ENCODE measurements at places on chromosomes 4 and X.

DNA sequence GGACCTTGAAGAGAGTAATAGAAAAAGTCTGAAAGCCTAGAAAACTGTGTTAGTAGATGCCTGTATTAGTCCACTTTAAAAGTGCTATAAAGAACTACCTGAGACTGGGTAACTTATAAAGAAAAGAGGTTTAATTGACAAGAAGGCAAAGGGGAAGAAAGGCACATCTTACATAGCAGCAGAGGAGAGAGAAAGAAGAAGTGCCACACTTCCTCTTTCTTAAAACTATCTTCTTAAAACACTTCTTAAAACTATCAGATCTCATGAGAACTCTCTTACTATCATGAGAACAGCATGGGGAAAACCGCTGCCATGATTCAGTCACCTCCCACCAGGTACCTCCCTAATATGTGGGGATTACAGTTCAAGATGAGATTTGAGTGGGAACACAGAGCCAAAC lies 18.8 kb upstream of the COL25A1 start:
- DNase-seq, result no peak

DNA sequence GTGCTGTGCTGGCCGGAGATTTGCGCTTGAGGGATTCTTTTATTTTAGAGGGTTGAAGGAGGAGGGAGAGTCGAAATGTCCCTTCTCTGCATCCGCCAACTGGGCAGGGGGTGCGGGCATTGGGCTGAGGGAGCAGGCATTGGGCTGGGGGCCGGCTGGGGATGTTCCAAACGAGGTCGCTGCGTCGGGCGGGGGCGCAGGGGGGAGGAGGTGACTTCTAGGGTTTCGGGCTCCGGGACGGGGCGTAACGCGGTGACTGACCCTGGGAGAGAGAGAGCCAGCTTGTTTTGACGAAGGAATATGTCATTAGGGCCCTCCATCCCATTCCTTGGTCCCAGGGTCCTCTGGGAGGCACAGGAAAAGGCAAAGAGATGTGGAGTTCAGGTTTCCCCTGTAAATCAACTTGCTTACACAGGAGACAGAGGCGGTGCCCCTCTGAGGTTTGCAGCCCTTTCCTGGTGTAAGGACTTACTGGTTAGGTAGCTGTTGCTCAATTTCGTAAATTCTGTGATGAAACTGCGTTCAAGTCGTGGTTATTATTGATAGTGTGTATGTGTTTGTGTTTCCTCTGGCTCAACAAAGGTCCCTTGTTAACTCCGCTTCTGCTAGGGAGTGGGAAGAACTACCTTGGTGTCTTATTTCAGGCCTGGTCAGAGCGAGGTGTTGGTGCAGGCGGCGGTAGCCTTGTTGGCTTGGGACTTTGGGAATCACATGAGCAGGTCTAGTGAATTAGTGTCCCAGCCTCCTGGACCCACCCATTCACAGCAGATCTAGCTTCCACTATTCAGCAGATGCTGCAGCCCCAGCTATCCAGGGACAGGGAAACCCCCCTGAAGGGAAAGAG lies 716 bp downstream of the FHIP1A start:
- DNase-seq, result no peak

GRCh38 chr4:29375716-29376115 lies 1344.5 kb upstream of the PCDH7 start:
- no peak for DNase-seq

- DNase-seq, result no peak
Observed at GRCh38 chrX:135982860-135983259, 2.4 kb upstream of the SLC9A6 start.

DNA sequence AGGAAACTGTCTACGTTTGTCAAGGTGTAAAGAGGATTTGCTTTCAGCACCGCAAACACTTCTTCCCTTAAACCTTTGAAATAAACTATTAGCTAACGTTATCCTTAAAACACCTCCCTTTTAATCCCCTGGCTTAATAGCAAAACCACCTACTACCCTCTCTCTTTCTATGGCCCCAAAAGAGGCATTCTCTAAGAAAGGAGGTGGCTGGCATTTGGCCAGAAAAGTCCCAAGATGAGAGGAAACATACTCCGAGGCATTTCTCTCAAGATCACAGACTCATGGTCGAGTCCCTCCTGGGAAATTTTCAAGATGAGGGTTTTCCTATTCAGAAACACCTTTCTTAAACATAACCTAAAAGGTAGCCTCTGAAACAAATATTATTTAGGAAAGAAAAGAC lies 60.6 kb upstream of the VCX3B start:
- no peak for DNase-seq

Measured in SIG-M5 (cell line).